Activated CD8-positive, alpha-beta memory T cell treated with anti-CD3 and anti-CD28 coated beads for 24 hours (primary cell): ENCODE measurements at places on chromosomes 2 and 18.

DNA sequence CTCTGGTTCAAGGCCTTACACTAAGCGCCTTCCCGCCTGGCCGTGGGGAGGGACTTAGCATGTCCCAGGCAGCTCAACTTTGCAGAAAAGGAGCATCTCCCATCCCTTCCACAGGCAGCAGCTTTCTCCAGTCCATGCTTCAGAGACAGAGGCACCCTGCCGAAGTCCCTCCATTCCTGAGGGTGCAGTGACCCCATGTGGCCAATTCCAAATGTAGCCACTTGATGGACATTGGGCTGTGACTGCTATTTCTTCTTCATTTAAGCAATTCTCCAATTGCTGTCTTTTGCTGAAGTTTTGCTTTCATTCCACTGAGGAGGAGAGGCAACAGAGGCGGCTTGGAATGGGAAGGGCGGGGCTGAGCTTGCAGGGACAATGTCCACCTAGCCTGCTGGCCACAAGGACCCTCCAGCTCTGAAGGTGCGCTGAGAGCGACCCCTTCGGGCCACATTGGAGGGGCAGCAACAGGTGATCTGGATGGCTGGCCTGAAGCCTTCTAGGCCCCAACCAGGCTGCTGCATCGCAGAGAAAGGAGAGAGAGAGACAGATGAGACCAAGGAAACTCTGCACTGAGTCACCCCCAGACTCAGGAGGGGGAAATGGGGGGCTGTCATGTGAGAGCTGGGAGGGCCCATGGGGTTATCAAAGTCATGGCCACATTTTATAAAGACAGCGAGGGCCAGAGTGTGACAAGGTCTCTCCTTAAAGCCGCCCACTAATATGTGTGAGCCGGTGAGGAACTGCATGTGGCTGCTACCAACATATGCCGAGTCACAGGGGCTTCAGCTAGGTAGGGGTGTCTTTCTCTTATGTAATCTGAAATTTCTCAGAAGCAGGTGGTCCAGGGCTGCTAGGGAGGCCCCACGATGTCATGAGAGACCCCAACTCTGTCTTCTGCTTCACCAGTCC is 61.3 kb downstream of the LONRF2 start:
- no peak for DNase-seq

GRCh38 chr18:11739893-11740292 is 50.8 kb downstream of the GNAL start:
- DNase-seq = no peak

- no peak for DNase-seq
Measured at GRCh38 chr2:102059151-102059550, 67.4 kb downstream of the IL1R2 start.

- no peak for DNase-seq
Measured at GRCh38 chr2:1081451-1082225, 131.0 kb downstream of the SNTG2 start.
